ENCODE measurements at places on chromosomes 6 and 20. TPM values are rescaled to one million over a fixed set of nuclear protein-coding genes. Genes with fewer than 3 reads are reported as not detected.

B3GAT2 gene
- not detected for total RNA-seq

SLC35F1 gene
- not detected for total RNA-seq

PRL gene
- total RNA-seq, result not detected

SLPI gene
- total RNA-seq, result not detected

All from T-helper 17 cell (primary cell).